ENCODE measurements at places on chromosomes 12 and 14.
A peak's percentile ranks its signal among the peaks of the same experiment; 100 is the strongest.

DNA sequence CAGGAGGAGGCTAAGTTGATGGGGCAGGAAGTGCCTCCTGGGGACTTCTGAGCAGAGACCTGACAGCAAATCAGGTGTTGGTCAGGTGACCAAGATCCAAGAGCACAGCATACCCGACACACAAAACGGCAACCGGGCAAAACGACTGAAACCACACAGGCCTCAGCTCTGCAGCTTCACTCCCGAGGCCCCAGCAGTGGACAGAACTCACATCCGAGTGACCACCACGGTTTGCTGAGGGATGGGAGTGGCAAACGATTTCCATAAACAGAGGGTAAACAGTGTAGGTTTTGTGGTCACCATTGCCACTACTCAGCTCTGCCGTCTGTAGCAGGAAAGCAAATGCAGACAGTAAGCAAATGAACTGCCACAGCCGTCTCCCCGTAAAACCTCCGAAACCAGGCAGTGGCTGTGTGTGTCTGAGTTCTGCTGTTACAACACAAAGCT, 14.4 kb downstream of the CHFR start:
- DNase-seq: no peak

- DNase-seq: no peak
Observed at GRCh38 chr12:6123258-6123657, 1.2 kb downstream of the VWF start.

DNA sequence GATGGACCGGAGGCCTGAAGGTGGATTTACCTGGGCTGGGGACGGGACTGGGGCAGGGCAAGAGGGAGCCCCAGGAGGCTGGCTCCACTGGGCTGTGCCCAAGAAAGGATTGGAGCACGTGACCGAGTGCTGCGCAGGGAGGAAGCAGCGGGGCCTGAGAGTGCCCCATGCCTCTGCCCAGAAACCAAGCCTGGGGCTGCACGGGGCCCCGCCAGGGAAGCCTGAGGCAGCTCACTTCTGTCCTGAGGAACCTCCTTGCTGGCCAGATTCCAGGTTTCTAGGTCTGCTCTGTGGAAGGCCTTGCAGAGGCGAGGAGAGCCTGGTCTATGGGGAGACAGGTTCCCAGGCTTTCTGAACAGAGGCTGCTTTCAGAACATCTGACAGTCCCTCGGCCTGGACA, 10.4 kb downstream of the NGB start:
- no peak for DNase-seq

DNA sequence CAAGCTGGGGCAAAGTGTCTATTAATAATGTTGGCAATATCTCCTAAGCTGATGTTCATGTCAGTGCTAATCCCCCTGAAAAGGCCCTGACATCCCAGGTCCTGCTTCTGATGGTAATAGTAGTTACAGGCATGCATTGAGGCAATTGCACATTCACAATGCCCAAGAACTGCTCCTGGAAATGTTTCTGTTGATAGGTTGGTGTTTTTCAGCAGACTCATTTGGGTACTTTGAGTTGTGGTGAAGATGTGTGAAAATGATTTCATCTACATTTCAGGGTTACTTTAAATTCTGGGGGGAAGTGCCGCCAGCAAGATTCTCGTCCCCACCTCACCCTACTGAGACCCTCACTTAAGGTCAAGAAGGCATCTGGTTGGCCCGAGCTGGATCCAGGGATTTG, 92.9 kb downstream of the BBS10 start:
- no peak for DNase-seq

- no peak for DNase-seq
Observed at GRCh38 chr12:99680276-99680675, 32.7 kb downstream of the GARIN6 start.

DNA sequence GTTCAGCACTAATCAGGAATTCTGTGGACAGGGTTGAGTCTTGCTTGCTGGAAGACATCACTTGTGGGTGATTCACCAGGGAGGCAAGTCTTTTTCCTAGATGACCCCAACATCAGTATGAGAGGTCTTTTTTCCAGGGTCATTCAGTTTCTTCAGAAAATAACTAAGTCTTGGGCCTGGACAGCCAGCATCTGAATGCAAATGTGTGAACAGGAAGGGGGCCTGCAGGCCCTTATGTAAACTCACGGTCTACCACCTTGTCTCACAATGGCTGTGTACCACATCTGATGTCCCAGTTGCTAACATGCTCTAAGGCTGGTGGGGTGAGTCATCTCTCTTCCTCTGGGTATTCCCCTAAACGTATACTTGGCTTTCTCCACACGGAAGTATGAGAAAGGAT, 79.2 kb downstream of the HECTD4 start:
- no peak for DNase-seq

- no peak for DNase-seq
Observed at GRCh38 chr14:66206554-66206953, 279.6 kb upstream of the CCDC196 start.

DNA sequence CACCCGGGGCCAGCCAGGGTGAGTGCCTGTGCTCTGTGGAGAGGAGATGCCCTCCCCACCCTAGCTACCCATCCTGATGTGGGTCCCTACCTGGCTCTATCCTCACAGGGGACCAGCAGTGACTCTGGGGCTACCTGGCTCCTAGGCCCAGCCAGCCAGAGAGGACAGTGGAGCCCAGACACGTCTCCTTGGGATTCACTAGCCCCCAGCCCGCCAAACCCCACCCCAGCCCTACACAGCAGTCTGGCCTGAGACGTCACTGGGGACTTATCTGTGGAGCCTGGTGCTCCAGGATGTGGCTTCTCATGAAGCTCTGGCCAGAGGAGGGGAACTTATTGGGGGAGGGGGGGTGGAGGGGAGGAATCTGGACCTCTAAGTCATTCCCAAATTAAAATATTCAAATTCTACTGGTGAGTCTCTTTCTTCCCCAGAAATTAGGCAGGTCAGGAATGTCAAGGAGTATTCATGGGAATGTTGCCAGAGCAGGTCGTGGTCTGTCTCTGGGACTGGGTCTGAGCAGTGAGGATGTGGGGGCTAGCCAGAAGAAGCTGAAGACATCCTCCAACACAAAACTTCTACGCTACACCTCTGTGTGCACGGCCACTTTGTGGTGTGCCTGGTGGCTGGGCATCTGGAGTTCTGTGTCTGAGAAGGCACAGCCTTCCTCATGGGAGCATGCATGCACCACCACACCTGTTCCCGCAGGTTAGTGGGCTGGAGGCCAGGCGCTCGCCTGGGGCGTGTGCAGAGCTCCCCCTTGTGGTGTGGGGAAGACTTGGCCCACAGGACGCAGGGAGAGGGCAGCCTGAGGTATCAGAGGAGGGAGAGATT, 2.7 kb downstream of the CMTM5 start:
- DNase-seq: peak; percentile 78

- peak; percentile 89 for DNase-seq
Observed at GRCh38 chr12:53696285-53696654, 20.4 kb upstream of the ATP5MC2 start.

DNA sequence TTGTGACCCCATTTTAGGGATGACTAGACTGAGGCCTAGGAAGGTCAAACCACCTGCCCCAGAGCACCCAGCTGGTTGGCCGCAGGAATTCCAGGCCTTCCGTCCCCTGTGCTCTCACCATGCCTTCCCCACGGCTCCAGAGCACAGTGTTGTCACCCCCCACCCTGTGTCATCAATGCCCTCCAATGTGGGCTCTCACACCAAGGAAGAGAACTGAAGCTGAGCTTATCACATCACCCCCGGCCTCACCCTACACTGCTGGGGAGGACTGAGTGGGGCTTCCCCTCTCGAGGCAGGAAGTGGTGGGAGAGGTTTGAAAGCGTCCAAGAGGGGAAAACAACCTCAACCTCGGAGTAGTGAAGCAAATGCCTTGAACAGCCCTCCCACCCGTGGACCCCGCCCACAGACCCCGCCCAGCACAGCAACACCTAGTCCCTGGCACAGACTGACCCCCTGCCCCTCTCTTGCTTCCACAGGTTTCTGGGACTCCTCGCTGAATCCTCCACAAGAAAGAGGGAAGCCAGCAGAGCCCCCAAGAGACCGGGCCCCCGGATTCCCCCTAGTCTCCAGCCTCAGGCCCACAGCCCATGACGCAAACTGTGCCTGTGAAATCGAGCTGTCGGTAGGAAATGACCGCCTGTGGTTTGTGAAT, 97.2 kb downstream of the LGMN start:
- DNase-seq: no peak

DNA sequence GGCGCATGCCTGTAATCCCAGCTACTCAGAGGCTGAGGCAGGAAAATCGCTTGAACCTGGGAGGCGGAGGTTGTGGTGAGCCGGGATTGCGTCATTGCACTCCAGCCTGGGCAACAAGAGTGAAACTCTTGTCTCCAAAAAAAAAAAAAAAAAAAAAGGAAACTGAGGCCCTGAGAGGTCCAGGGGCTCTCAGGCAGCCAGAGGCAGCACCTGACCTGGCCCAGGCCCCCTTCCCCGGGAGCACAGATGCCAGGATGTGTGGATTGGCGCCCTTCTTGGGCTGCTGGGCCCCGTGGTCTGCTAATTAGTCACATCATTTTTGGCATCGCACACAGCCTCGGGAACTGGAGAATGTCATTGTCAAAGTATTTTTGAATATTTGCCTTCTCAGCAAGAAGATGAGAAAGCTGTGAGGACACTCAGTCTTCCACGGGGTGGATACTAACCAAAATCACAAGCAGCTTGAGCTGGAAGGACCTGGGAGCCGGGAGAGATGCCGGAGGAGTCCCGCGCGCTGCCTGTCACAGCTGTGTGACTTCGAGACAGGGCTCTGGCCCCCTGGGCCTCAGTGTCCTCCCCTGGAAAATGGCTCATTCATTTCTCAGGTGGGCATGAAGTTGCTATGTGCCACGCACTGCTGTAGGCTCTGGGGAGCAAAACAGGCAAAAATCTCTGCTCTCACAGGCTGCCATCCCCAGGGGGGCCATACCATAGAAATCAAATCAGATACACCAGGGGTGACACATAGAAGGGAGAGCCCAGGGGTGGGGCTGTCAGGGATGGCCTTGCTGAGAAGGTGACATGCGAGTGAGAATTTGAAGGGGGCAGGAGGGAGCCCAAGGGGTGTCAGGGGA, 12.5 kb upstream of the RCOR1 start:
- DNase-seq: no peak

- DNase-seq: no peak
Observed at GRCh38 chr12:129068684-129069083, 215.4 kb downstream of the GLT1D1 start.

DNA sequence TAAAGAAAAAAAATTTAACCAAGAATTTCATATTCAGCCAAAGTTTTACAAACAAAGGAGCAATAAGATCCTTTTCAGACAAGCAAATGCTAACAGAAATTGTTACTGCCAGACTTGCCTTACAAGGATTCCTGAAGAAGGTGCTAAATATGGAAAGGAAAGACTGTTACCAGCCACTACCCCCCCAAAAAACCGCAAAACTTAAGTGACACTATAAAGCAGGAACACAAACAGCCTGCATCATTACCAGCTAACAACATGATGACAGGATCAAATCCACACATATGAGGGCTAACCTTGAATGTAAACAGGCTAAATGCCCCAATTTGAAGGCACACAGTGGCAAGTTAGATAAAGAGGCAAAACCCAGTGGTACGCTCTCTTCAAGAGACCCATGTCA, 55.7 kb downstream of the APOBEC1 start:
- DNase-seq: no peak

- DNase-seq: no peak
Observed at GRCh38 chr14:72614891-72615415, 278.9 kb downstream of the DPF3 start.

DNA sequence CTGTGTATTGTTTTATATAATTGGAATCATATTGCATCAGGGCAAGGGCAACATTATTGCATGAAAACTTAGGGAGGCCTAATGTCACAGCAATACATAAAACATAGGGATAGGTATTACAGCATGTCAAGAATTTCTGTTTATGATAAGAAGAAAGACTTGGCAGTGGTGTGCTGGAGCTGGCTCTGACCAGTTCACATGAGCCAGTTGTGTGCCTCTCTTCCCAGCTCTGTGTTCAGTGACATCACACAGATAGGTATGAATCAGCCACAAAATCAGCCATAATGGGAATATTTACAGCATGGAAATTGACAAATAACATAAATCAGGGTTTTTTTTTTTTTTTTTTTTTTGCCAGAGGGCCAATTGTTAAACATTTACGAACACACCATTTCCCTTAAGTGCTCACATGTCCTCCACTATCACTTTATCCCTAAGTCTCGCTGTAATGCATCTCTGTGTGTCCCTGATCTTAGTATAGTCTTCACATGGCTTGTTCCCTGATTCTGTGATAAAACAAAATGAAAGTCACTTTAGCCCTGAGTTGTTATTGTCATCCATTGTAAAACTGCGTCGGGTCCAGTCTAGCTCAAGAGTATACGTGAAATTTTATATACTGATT, 31.9 kb upstream of the ACSM4 start:
- DNase-seq: no peak

DNA sequence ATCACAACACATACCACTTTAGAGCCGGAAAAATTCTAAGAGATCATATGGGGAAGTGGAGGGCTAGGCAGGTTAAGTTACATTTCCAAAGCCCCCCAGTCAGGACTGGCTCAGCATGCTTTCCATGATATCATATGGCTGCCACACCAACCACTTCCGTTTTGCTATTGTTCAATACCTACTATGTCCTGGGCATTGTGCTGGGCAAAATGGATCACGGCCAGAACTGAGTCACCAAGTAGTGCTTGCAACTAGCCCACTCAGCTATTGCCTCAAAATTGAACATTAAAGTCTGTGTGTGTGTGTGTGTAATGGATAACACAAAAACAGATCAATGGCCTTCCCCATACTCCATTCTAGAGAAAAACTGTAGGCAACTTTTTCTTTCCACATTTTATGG, 22.7 kb downstream of the WIF1 start:
- DNase-seq: no peak

- no peak for DNase-seq
Observed at GRCh38 chr12:70788774-70789173, 131.8 kb downstream of the PTPRR start.

GRCh38 chr14:30587141-30587540, 28.2 kb downstream of the G2E3 start:
- DNase-seq: no peak

DNA sequence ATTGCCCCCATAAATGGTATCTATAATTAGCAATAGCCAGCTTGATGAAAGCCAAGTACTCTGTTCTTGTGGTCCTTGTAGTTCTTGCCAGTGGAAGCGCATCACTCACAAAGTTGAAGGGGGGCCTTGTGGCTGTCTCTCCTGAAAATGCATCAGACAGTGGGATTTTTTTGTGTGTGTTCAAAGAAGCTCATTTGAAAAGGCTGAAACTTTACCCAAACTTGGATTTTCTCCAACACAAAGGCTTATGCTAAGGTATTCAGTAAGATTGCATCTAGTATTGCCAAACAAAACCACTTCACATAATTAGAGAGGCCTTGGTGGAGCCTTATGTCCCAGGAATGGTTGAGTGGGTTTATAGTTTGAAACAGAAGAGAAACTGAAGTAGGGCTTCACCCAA, 216.7 kb upstream of the TMTC1 start:
- DNase-seq: no peak

DNA sequence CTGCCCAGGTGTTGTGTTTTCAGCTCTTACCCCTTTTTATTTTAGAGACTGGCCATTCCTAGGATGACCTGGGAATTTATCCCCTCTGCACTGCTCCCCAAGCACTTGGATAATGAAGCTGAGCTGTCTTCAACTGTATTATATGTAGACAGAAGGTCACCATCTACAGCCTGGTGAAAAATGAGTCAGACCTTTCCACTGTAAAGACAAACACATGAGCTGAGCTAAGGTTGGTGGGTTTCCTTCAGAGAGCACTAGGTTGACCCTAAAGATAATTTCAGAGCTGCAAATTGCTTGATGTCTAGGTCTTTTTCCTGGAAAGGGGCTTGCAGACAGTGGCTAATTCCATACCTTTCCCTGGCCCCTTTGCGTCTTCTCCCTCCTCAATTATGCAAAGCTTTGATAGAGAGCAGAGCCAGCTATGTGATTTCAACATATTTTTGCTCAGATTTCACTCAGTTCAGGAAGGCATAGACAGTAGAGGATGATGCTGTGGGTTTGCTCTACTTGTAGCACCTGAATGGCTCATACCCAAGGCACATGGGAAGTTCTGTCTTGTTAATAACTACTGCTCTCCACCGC, 9.2 kb upstream of the IKZF4 start:
- no peak for DNase-seq

All from ELF-1 (cell line).